Endothelial cell of umbilical vein (primary cell): ENCODE measurements at places on chromosomes 1 and 21. TPM values are rescaled to one million over a fixed set of nuclear protein-coding genes. Genes with fewer than 3 reads are reported as not detected.
A peak's percentile ranks its signal among the peaks of the same experiment; 100 is the strongest.

GRCh38 chr1:82392946-82393345 lies 592.2 kb downstream of the ADGRL2 start:
- DNase-seq = no peak

SIPA1L2 gene
- total RNA-seq = 12.8 and 14.2 TPM in 2 replicates

DNA sequence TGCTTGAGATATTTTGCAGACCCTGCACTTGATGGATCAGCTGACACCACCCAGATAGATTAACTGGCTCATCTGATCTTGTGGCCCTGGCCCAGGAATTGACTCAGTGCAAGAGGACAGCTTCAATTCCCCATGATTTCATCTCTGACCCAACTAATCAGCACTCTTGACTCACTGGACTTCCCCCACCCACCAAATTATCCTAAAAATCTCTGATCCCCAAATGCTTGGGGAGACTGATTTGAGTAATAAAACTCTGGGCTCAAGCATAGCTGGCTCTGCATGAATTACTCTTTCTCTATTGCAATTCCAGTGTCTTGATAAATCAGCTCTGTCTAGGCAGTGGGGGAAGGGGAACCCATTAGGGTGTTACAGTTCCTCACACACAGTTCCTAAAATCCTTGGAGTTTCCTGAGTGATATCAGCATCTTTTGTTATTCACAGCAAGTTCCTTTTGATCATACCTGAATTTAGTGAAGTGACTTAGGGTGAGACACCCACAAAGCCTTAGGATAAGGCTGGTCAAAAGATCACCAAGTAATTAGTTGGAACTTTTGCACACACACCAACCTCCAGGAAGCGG lies 104.2 kb downstream of the COP1 start:
- no peak for DNase-seq

KRTAP21-3 gene
- not detected in 2 replicates for total RNA-seq

DNA sequence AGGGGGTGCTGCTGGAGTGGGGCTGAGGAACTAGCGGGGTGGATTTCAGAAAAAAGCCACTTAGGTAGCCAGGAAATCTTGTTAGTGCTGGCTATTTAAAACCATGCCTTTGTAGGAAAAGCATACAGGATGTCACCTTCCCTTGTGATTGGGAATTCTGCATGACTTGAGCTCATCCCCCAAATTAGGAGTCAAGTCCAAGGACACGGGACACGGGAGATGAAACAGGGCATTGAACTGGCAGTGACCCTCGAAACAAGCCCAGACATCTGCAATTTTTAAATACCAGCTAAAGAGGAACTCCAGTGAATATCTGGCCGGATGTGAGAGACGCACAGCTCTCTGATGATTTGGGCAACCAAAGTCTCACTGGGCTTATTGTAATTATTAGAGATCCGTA lies 32.8 kb downstream of the C2CD2 start:
- no peak for DNase-seq

DNA sequence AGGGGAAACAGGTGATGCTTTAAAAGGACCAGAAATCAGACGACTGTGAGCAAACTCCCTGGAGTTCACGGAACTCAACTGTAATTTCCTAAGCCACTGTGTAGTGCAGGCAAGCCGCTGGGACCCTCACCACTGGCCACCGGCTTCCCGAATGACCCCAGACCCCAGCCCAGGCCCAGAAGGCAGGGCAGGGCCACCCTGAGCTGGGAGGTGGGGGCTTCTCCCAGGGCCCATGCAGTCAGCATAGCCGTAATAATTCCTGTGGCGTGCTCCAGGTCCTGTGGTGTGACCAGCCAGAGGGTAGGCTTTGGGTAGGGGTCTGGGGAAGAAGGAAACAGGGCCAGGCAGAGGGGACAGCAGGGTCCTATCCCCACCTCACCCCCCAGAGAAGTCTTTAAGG lies 3.5 kb upstream of the ARF1 start:
- no peak for DNase-seq

- DNase-seq = no peak
Observed at GRCh38 chr21:45261093-45261492, 26.6 kb downstream of the POFUT2 start.

TTC3 gene
- total RNA-seq = 104 and 113 TPM in 2 replicates

OR2AK2 gene
- not detected in 2 replicates for total RNA-seq

LCE1D gene
- total RNA-seq = not detected in 2 replicates

- no peak for DNase-seq
Observed at GRCh38 chr1:183126528-183126927, 59.5 kb upstream of the LAMC2 start.

DNA sequence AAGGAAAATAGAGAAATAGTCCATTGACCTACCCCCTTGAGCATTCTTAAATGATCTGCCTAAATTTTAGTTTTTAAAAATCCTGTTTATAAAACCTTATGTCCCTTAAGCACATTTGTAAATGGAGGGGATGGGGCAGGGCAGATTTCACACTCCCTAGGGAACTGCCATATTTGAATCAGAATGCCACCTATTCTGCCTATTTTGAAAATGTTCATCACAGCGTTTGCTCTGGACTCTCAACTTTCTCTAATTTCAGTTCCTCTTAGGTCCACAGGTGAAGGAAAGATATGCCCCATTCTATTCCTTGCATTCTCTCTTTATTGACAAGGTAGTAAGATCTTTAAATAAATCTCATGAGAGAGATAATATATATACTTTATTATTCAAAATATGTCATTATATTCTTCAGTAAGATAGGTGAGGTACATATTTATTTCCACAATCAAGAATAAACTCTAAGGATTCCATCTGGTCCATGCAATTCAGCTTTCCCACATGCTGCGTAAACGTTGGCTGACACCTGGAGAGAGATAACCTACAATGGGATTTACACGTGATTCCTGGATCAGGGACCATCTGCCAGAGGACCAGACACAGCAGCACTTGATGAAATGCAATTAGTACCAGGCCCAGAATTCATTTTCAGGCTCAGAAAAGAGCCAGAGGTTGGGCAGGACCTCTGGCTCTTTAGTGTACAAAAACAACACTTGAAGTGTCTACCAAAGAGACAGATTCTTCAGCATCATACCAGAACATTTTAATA lies 1.2 kb upstream of the LPGAT1 start:
- DNase-seq = no peak

CEP350 gene
- total RNA-seq = 30.1 and 30.3 TPM in 2 replicates

- no peak for DNase-seq
Observed at GRCh38 chr1:209045331-209046057, 538.0 kb upstream of the CAMK1G start.

DNA sequence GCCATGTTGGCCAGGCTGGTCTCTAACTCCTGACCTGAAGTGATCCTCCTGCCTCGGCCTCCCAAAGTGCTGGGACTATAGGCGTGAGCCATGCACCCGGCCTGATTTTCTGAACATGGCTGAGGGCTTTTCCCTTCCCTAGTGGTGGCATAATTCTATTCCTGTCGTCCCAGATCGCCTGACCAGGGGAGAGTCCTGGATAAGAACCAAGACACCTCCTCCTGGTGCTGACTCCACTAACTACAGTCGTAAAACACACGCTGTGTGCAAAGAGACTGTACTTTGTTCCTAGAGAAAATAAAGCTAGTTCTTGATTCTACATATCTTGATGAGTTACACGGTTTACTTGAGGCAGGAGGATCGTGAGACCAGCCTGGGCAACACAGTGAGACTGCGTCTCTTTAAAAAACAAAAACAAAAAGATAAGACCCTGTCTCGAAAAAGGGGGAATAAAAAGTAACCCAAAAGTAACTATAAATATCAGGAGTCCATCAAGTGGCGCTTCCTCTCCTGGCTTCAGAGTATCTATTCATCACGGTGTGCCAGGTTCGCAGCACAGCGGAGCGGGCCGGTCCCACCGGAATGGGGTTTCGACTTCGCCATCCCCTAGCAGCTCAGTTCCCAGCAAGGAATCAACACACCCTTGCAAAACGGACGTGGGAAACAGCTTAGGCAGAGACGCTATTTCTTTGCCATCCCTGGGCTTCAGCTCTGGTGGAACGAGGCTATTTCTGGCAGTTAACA lies 973 bp downstream of the SDF4 start:
- DNase-seq = peak; percentile 55

- DNase-seq = no peak
Observed at GRCh38 chr1:37872692-37873091, 13.3 kb upstream of the MTF1 start.

KLHL20 gene
- total RNA-seq = 23.8 and 26.9 TPM in 2 replicates

ATAD3C gene
- 0.16 TPM in 1 of 2 replicates, not detected in the other for total RNA-seq

EXO1 gene
- total RNA-seq = 19.8 and 23.5 TPM in 2 replicates

BRINP3 gene
- not detected in 2 replicates for total RNA-seq

OR10J1 gene
- not detected in 2 replicates for total RNA-seq

DNA sequence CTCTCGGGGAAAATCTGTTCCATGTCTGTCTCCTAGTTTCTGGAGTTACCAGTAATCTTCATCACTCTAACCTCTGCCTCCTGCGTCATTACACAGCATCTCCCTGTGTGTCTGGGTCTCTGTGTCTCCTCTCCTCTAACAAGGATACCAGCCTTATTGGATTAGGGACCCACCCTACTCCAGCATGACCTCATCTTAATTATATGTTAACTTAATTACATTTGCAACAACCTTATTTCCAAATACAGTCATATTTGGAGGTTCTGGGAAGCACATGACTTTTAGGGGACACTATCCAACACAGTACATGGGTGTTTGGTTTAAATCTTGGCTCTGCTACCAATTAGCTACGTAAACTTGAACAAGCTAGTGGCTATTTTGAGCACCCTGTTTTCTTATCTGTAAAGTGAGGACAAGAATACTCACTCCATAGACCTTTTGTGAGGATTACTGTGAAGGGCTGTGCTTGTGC lies 83.9 kb upstream of the SGIP1 start:
- no peak for DNase-seq

- no peak for DNase-seq
Observed at GRCh38 chr1:183198463-183198862, 12.4 kb downstream of the LAMC2 start.

- no peak for DNase-seq
Observed at GRCh38 chr21:44557491-44558328, 885 bp downstream of the KRTAP10-3 start.

DCDC2B gene
- total RNA-seq = not detected in 2 replicates

DNA sequence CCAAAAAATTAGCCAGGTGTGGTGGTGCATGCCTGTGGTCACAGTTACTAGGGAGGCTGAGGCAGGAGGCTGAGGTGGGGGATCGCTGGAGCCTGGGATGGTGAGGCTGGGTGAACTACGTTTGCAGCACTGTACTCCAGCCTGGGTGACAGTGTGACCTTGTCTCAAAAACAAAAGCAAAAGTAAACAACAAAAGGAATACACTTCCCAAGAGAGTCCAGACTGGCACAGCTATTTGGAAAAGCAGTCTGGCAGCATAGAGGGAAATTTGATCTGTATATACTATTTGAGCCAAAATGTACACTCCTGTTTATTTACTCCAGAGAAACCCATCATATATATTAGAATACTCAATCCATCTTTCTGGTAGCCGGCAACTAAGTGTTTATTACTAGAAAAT lies 107.0 kb upstream of the HMCN1 start:
- DNase-seq = no peak

AHCTF1 gene
- 30.7 and 32.1 TPM in 2 replicates for total RNA-seq

IVL gene
- total RNA-seq = not detected in 2 replicates

ZMYND12 gene
- 0.33 TPM in 1 of 2 replicates, not detected in the other for total RNA-seq

HOOK1 gene
- total RNA-seq = not detected in 2 replicates

- peak; percentile 33 for DNase-seq
Observed at GRCh38 chr21:38244885-38245869, 11.6 kb upstream of the KCNJ15 start.

GRCh38 chr1:14611792-14612191 lies 13.3 kb downstream of the KAZN start:
- DNase-seq = no peak

SLC6A17 gene
- total RNA-seq = 0.05 TPM in 1 of 2 replicates, not detected in the other

SPATA21 gene
- not detected in 2 replicates for total RNA-seq

WNT9A gene
- 4.1 and 5.4 TPM in 2 replicates for total RNA-seq

BCAS2 gene
- 41.7 and 43.5 TPM in 2 replicates for total RNA-seq

DNA sequence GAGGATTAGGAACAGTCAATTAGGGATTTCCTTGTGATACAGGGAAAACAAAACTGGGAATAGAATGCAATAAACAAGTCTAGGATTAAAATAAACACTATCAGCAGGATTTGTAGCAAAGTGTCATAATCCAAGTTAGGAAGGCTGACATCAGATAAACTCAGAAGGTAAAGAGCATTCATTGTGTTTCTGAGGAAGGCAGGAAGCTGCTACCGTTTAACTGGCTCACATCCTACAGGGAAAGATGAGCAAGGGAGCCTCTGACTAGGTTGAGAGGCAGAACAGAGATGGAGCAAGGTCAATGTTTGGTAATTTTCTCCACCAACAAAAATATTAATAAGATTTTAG lies 124.7 kb downstream of the POU2F1 start:
- DNase-seq = peak; percentile 11

GRCh38 chr1:225883616-225884265 lies 1.6 kb upstream of the TMEM63A start:
- no peak for DNase-seq

- DNase-seq = no peak
Observed at GRCh38 chr1:152707860-152708259, at the start of gene LCE4A. TSS of gene LCE4A (plus strand) at chr1:152708160. CDS start at chr1:152709076, 916 bp downstream.

- no peak for DNase-seq
Observed at GRCh38 chr21:42363312-42363711, 3.0 kb downstream of the TFF1 start.

DNA sequence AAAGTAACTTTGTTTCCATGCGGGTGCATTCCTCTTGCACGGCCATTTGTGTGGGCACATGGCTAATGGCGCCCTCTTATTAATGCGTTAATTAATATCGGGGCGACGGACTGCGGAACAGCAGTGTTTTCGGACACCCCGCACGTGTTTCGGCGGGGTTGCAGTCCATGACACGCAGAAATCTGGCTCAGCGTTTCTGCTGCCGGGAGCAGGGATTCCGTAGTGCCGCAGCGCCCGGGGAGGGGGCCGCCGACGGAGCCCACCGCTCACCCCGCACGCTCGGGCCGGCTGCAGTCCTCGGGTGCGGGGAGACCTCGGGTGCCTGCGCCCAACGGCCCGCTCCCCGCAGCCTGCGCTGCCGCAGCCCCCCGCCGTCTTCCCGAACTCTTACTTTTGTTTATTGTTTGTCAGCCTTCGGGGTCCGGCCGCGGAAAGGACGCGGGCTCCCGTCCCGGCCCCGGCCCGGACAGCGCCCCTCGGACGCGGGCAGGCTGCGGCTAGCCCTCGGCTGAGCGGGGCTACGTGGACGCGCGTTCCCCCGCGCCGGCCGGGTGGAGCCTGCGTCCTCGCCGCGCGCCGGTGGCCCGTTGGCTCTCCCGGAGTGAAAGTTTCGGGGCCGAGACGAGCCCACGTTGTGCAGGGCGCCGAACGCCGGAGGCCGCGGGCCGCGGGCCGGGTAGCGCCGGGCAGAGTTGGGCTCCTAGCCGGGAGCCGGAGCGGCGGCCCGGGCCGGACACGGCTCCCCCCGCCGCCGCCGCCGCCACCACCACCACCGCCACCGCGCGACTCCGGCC lies 849 bp downstream of the NFIA start:
- peak; percentile 30 for DNase-seq

QSOX1 gene
- total RNA-seq = 256 and 257 TPM in 2 replicates

GRCh38 chr1:166822385-166822784 lies 16.9 kb upstream of the POGK start:
- no peak for DNase-seq

LIPI gene
- total RNA-seq = not detected in 2 replicates

DNA sequence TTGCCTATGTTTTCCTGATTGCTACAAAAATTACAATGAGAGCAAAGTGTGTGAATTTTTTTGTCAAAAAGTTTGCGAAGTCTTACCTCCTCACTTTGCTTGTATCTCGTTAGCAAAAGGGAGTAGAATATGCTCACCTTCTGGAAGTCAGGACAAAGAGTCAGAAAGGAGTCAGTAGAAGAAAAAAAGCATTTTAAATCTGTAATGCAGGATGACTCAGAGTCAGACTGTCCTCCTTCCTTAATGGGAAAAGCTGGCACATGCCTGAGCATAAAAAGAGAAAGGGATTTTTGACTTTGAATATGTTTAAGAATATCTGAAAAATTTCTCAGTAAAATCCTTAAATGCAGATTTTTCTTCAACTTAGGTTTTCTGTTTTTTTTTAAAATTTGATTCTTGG lies 14.2 kb upstream of the VN1R5 start:
- no peak for DNase-seq

ADORA3 gene
- 0.31 TPM in 1 of 2 replicates, not detected in the other for total RNA-seq
